ENCODE measurements at places on chromosomes 4 and X.

- peak; percentile 66 for DNase-seq
Observed at GRCh38 chrX:110741213-110741796, 54.3 kb downstream of the CHRDL1 start.

- DNase-seq, result no peak
Observed at GRCh38 chr4:6663596-6664393, 23.3 kb downstream of the MRFAP1 start.

- DNase-seq, result no peak
Observed at GRCh38 chr4:139806929-139807328, 141.3 kb downstream of the MGST2 start.

DNA sequence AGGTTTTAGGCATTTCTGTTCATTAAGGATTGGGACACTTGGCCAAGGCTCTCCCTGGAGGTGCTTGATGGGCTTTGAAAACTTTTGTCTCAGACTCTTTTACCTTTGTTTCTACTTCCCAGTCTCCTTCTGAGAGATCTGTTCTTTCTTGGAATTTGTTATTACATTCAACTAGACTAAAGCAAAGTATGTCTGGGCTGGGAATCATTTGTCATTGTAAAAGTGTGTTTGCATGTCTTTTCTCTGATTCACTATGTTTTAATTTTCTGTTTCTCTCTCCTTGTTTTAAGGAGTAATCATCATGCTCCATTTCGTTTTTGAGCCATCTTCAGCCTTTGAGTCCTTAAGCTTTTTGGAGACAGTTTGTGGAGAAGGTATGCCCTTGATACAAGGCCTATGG lies 12.2 kb upstream of the PGRMC2 start:
- DNase-seq, result no peak

- DNase-seq, result peak; percentile 7
Observed at GRCh38 chrX:24498181-24498580, 33.1 kb downstream of the PDK3 start.

- no peak for DNase-seq
Observed at GRCh38 chr4:95910749-95911148, 70.9 kb downstream of the PDHA2 start.

- DNase-seq, result no peak
Observed at GRCh38 chrX:112714357-112714918, 34.7 kb upstream of the LHFPL1 start.

DNA sequence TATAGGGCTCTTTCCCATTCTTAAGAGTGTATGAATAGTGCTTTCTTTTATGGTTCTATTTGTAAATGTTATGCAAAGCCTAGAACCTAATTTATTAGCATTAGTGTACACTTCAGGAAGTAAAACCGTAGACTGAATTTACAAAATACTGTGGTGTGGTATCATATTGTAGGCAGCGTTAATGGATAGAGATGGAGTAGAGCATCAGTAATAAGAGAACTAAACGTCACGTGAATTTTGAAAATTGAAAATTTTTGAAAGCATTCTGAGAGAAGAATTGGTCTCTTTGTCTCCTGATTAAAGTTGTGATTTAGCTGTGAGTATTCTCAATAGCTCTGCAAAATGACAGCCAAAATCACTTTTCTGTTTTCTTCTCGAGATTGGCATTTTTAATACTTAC lies 2.9 kb downstream of the STIM2 start:
- DNase-seq, result no peak

DNA sequence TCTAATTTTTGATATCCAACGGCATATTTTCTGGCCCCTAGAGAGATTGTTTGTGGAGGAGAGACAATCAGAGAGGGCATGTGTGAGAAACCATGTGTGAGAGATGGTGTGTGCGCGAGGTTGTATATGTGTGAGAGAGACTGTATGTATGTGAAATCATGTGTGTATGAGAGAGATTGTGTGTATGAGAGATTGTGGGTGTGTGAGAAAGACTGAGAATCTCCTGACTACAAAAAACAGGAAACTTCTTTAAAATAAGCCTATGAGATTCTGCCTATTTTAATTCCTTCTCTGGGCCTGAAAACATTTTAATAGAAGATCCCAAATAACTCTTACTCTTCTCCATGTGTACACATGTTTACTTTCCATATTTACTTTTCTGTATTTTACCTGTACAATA lies 1.5 kb upstream of the FAM241A start:
- no peak for DNase-seq

- no peak for DNase-seq
Observed at GRCh38 chr4:158906073-158906472, 137.2 kb downstream of the FNIP2 start.

DNA sequence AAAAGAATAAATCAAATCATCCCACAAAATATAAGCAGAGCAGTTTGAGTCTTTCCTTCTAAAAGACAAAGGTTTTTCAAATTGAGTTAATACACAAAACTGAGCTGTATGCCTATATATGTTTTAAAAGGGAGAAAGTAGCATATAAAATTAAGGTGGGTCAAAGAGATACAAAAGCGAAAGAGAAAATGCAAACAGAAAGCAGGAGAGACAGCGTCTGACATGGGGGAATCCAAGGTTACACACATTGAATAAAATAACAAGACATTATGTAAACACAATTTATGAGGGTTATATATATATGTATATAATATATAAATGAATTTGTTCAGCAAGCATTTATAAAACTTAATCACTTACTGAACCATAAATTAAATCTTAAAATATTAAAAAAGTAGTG lies 276.1 kb upstream of the LCORL start:
- no peak for DNase-seq

DNA sequence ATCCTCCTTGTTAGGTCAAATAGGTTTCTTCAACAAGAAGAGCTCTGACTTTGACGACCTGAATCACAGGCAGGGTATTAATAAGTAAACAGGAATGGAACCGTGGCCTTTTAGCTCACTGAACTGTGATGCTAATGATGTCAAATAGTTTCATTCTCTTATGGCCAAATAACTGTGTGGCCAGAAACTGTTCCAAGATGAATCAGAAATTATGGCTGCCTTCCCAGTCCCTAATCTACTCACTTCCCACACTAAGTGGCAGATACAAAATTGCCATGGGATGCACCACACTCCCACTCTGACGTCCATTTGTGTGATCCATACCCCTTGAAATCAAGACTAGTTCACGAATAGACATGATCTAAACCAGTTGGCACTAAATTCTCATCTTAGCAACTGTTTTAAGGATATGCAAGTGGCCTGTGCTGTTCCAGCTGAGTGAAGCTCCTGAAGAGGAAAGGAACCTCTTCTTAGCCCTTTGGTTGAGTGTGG lies 455.4 kb downstream of the IL15 start:
- peak; percentile 97 for DNase-seq

DNA sequence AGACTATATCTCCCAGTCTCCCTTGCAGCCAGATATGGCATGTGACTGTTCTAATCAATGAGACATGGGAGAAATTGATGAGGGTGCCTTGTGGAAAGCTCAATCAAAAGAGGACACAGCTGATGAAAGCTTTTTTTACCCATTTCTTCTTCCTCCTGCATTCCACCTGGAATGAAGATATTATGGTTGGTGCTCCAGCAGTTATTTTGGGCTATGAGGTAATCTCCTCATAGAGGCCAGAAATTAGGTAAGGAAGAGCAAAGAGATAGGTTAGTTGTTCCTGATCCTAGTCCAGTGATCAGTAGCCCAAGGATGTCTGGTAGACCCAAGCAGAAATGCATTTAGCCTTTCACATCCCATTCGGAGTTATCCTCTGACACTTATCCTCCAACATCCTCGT lies 16.8 kb upstream of the KIAA0232 start:
- DNase-seq, result no peak

DNA sequence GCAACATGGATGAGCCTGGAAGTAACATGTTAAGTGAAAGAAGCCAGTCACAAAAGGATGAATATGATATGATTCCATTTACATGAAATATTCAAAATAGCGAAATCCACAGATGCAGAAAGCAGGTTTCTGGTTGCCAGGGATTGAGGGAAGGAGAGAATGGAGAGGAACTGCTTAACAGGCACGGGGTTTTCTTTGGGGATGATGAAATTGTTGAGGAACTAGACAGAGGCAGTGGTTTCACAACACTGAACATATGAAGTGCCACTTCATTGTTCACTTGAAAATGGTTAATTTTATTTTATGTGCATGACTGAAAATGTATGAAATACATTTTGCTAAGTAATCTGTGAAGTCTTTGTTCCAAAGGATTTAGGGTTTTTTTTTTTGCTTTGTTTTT lies 182.5 kb upstream of the TBL1X start:
- no peak for DNase-seq

DNA sequence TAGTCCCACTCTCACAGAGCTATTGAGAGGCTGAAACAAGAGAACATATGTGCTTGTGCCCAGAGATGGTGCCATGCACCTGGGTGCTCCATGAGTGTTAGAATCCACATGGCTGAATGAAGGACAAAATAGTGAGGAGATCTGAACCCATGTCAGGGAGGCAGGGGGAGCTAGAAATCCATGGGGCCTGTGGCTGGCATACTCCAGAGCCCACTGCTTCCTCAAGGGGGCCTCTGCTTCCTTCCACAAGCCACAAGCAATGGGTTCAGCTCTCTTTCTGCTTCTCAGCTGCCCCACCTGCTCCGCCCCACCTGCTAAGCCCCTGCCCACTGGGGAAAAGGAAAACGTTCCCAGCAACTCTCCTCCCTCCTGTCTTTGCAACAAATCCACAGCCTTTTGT lies 46.1 kb downstream of the PJA1 start:
- DNase-seq, result no peak

- peak; percentile 30 for DNase-seq
Observed at GRCh38 chr4:182219411-182220056, 23.7 kb upstream of the TENM3 start.

GRCh38 chr4:23068756-23069155 lies 376.0 kb downstream of the GBA3 start:
- no peak for DNase-seq

DNA sequence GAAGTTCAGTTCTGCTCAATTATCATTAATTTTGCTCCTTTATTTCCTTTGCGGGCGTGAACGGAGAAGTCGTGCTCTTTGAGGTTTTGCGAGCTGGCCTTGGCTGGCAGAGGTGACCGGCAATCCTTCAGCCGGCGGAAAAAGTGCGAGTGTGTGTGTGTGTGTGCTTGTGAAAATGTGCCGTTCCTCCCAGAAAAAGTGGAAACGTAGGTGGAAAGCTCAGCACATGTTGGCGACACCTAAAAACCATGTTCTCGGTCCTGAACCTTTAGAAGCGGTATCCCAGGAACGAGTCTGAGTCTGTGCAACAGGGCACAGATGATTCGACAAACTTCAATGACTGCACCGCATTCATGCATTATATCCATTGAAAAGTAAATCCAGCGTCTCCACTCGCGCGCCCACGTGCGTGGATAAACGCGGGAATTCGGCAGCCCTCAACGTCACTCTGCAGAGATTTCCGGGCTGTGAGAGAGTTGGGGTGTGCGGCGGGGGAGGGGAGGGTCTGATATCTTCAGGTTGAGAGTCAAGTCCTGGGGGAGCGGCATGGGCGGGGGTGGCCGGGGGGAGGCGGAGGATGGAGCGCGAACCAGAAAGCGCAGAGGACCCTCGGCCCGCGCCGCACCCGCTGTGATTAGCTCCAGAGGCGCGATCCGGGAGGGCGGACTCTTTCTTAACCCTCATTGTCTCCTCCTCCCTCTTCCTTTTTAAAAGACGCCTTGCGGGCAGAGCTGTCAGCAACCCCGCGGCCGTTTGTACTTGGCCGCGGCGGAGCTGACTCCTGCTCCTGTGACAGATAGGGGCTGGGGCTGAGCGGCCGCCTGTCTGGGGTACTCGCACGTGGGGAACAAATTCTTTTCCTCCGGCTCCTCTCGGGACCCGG lies at the start of gene SHISA3:
Gene SHISA3 (plus strand): TSS at position 737 of the 883 bp plus-strand sequence. CDS start 569 bp downstream, outside the sequence.
- DNase-seq, result no peak

DNA sequence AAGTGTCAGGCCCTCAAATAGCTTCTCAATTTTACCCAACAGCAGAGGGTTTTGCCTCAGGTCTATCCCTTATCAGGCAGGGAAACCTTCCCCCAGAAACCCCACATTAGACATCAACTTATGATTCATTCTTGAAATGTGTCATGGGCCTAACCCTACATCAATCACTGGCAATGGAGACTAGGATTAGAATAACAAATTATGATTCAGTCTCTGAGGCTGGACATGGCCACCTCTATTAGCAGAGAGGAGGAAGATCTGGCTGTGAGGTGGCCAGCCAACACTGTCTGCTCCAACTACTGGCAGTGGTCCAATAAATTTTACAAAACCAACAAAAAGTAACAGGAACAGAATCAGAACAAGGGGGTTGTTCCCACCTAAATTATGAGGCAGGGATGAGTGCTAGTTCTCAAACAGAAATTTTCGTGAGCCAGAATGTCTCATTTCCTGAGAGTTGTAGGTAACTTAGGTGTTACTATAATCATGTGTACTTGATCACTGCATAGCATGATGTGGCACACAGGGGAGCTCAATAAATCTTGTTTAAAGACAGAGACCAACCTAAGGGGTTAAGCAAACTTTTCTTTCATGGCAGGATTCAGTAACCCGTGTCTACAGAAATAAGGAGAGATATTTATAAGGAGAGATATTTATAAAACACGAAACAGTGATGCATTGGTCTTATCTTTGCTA lies 126.8 kb downstream of the NFKB1 start:
- peak; percentile 93 for DNase-seq

DNA sequence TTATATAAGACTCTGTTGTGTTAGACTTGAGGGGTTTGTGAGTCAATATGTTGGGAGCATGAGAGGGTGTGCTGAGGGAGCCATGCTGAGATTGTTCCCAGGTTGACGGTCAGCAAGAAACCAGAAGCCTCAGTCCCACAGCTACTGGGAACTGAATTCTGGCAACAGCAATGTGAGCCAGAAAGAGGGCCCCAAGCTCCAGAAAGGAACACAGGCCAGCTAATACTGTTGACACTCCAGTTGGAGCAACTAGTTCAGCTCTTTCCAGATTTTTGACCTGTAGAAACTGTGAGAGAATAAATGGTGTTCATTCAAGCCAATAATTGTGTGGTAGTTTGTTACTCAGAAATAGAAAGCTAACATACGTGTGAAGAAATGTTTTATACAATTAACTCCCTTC lies 17.1 kb downstream of the ADH1A start:
- no peak for DNase-seq

DNA sequence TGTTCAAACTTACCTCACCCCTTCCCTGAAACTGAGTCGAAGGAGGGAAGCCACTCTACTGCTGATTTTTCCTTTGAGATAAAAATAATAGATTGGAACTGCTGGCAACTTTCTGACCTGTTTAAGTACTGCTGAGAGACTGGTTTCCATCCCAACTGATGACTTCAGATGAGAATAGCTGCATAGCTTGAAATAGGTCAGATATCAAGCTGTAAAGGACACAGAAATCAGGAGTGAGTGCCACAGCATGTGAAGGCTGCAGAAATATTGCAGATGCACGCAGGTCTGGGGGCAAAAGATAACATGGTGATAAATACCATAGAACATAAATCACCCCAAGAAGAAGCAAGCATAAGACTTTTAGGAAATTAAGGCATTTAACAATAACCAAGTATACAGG lies 923.2 kb downstream of the SH3BGRL start:
- no peak for DNase-seq
